ENCODE measurements at places on chromosomes 2 and 18.

DNA sequence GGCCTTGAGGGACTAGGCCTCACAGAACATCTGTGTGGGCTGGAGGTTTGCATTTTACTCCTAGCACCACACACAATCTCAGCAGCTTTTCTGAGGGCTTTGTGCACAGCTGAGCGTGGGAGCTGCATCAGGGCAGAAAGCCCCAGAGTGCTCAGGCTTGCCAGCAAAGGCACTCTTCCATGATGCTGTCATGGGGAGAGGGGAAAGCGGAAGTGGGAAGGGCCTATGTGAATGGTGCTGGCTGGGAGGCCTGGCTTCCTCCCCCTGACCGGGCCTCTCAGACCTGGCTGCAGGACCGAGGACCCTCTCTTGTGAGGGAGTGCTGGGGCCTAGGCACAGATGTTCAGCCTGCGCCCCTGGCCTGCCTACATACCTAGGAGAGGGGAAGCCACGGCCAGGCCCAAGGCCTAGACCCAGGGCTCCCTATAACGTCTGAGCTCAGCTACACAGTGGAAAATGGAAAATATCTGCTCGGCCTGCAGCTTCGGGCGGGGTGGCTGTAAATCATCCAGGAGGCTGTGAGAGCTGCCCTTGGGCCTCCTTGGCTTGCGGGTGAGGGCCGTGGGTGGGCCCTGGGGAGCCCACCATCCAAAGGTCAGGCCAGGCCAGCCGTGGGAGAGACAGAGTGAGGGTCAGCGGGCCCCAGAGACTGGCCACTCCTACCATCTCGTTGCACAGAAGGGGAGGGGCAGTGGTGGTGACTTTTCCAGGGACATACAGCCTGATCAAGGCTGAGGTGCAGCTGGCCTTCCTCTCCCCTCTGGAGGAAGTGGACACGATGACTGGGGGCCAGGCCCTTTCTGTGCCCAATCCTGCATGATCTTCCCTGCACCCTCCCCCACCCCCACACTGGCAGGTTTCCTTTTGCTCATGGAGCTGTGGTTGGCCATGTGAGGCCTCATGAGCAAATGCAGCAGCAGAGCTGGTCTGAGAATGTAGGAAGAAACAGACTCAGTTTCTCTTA lies 22.8 kb downstream of the GLI2 start:
- no peak for DNase-seq

DNA sequence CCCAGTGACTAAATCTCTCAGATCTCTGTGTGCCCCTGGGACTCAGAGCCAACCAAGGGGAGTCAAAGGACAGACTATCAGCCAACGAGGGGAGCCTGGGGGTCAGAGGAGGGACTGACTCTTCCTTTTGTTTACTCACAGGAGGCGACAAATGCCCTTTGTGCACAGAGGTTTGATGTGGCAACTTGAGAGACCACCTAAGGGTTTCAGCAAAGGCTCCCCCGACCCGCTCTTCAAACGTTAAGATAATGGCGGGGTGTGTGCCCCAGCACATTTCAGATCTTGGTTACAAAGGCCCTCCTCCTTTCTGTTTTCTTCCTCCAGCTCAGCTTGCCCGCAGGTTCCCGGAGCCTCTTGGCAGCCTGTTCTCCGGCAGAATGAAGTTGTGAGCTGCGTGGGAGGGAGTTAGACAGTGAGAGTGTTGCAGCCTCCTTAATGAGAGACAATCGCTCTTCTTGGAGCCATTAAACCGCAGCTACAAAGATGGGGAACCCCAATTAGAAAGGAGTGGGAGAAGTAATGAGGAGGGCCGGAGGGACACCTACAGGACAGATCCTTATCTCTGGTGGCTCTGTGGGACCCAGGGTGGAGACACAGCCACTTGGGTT lies 76.2 kb downstream of the KIAA2012 start:
- DNase-seq, result no peak

DNA sequence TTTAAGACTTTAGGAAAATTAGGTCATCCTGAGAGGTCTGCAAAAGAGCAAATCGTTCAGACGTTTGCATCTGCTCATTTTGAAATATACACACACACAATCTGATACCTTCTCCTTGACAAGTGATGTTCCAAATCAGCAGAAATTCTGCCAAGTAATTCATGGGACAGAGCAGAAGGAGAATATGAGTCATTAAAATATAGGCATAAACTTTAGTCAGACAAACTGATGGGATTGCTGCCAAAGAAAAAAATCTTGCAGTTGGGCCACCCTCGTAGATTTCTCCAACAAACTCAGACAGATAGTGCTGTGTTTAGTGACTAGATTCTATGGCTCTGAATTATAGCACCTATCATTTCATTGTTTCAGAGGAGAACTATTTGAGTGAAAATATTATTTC lies 336.3 kb downstream of the NYAP2 start:
- peak; percentile 92 for DNase-seq

GRCh38 chr2:69405306-69405705 lies 18.3 kb upstream of the GFPT1 start:
- no peak for DNase-seq

DNA sequence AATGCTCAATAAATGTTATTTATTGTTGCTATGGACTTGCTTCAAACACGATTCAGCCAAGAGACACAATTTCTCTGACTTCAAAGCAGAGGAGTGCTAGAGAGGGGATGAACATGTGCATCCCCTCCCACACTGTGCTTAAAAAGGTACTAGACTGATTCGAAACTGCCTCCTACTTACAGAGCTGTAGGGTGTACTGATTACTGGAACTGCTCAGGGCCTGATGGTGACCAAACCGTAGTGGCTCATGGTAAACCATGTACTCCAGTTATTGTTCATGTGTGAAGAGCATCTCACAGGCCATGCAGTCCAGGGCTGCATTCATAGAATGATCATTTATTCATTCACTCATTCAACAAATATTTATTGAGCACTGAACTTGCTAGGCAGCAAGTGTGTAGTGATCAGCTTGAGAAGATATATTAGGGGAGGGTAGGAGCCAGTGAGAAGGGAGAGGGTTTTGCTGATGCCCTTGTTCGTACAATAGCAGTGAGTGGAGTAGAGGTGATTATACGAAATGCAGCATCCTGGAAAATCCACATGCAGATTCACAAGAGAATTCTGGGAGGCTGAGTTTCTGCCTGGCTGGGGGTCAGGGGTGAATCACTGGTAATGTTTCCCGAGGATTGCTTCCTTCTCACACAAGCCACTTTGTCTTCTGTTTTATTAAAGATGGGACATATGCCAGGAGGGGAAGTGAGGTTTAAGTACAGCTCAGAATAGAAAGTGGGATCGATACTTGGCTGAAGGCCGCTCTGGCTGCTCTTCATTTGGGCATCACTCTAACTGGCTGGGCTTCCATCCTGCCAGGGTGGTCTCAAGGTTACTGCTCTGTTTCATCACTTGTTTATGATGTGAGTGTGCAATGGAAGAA lies 245.4 kb downstream of the RAD51AP2 start:
- DNase-seq, result no peak

DNA sequence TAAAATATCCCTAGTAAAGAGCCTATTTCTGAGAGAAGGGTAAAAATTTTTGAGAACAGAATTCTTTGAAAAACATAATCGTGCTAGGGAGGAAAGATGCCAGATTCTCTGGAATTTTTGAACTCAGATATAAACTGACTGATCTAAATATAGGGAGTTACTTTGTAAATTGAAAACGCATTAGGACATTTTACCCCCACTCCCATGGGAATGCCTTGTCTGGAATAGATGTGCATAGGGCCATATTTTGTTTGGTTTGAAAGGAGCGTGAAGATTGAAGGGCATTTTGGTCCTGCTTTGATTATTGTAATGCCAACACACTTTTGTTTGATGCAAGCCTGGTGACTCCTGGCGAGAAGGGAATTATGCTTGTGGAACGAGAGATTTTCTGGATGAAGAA lies 158.7 kb upstream of the DPP10 start:
- no peak for DNase-seq

- peak; percentile 38 for DNase-seq
These were observed 256.0 kb downstream of the DCDC2C start for GRCh38 chr2:3959372-3959771.

DNA sequence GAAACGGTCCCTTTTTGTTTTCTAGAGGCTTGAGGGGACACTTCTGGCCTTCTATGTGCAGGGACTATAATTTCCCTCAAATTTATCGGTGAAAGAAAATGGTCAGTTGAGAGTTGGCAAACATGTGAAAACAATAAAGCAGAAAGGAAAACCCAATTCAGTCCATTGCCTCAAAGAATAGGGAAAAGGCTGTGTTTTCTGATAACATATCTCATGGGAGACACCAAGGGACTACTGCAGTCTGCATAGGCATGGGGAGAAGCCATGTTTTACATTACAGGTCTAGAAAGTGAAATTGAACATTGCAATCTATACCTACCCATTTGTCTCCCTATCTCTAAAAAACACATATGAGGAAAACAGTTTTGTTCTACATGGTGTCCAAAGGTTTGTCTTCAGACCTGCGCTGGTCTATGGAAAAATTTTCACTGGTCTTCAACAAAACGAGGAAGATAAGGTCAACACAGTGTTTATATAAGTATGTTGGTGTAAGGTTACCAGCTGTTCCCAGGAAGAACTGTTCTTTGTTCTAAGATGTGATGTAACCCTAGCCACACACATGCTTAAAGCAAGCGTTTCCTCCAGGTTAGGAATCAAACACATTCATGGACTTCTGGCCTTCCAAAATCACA lies 179.7 kb downstream of the MREG start:
- DNase-seq, result no peak

GRCh38 chr2:216279459-216279858 lies 92.8 kb downstream of the MARCHF4 start:
- no peak for DNase-seq

GRCh38 chr2:10410823-10411437 lies 37.2 kb downstream of the ODC1 start:
- DNase-seq, result no peak

DNA sequence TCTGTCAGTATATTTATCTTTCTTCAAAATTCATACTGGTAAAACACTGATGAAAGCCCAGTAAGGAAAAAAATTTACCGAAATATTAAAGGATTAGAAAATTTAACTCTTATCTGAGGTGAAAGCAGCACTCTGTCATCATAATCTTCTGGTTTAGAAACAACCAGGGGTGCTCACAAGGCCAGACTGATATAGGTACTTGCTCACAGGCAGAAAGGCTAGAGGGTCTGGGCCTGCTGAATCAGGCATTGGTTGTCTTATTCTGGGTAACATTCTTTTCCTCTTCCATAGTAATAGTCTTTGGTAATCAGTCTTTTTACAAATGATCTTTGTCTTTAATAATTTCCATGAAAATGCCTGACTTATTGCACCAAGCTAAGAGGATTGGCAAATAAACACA lies 221.4 kb upstream of the TFPI start:
- no peak for DNase-seq

DNA sequence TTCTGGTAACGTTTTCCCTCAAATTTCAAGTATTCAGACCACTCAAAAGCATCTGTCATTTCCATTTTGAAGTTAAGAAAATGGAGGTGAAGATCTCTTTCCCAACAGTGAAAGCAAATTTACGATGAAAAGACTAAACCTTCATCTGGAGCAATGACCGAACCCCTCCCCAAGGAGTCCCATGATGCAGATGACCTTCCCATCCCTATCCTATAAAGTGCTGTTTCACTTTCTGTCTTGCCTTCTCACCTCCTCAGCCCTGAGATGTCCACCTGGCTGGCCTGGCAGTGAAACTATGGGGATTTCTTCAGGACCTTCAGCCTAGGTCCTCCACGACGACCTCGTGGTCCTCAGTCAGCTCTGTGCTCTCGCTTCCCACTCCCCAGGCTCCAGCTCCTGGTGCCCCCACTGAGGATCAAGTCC lies 925 bp upstream of the NPC1 start:
- no peak for DNase-seq

DNA sequence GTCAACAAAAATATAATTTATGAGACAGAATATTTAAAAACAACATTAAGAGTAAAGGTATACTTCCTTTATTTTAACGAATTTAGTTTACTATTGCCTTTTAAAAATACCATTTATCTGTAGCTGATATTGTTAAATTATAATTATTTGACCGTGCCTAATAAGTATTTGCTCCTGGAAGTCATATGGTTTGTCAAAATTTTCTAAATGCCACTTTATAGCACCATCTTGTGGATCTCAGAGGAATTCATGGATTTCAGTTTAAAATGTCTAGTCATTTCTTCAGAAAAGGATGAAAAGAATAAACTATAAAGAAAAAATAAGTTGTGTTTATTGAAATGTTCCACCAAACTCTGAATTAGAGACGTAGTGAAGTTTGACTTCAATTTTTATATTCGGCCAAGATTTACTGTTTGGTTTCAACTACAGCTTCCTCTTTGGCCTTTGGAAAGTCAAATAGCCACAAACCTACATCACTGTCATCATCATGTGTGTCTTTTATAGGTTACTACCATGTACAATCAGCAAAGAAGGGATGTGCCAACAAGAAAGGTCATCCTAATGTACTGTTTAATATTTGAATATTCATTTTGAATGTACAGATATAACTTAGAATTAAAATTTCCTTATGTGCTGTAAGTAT lies 10.3 kb upstream of the FTCDNL1 start:
- DNase-seq, result peak; percentile 28

DNA sequence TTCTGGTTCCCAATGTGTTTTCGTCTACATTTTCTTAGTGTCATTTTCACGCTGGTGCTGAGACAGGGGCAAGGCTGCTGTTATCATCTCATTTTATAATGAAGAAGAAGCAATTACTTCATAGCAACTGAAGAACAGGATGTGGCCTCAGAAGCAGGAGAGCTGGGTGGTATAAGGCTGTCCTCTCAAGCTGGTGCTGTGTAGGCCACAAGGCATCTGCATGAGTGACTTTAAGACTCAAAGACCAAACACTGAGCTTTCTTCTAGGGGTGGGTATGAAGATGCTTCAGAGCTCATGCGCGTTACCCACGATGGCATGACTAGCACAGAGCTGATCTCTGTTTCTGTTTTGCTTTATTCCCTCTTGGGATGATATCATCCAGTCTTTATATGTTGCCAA lies 7.3 kb downstream of the IL36G start:
- DNase-seq, result no peak

- no peak for DNase-seq
These were observed 825.8 kb downstream of the DCC start for GRCh38 chr18:53165770-53166169.

- no peak for DNase-seq
These were observed 25.2 kb downstream of the TMEM163 start for GRCh38 chr2:134693359-134694330.

DNA sequence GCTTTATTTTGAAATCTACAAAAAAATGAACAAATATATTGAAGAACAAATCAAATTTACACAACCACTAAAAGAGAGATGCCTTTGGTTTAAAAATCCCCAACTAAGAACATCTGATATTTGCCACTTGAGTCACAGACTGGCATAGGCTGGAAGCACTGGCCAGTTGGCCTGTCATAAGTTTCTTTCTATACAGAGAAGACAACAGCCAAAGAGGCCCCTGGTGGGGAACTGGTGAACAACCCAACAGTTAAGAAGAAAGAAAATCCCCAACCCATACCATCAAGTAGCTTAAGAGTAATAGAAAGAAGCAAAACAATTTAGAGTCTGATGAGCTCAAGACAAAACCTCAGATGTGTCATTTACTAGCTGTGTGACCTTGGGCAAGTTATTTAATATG lies 45.5 kb downstream of the OSR1 start:
- DNase-seq, result peak; percentile 32

GRCh38 chr18:55585065-55585919 lies 2.7 kb downstream of the TCF4 start:
- DNase-seq, result no peak

GRCh38 chr2:16638946-16639345 lies 26.7 kb downstream of the CYRIA start:
- DNase-seq, result no peak

GRCh38 chr2:112765251-112765650 lies 842 bp upstream of the CKAP2L start:
- peak; percentile 14 for DNase-seq

All from A172 (cell line).